Stimulated activated CD8-positive, alpha-beta memory T cell treated with anti-CD3 and anti-CD28 coated beads, Interleukin-4, amount 100 ng/mL, for 1 hour (primary cell): ENCODE measurements at places on chromosomes 5 and 9.

- DNase-seq = no peak
These were observed 107.3 kb upstream of the WWC1 start for GRCh38 chr5:168184103-168184502.

- no peak for DNase-seq
These were observed 547.8 kb downstream of the CCDC171 start for GRCh38 chr9:16100537-16101091.

- no peak for DNase-seq
These were observed 52.6 kb downstream of the PLAC8L1 start for GRCh38 chr5:146052780-146053179.

DNA sequence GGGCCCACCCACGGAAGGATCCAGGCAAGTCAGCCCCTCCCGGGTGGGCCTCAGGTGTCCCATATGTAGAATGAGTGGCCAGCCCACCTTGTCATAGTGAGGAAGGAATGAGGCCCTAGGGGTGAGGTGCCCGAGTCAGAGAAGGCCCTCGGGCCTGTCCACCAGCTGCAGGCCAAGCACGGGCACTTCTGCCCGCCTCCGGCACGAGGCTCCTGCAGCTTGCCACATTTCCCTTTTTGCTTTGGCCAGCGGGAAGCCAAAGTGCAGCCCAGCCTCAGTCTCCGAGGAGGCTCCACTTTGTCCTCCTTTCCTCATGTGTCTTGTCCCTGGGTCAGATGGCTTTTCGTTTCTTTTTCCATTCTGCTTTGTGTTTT lies 72.9 kb downstream of the PSMB7 start:
- no peak for DNase-seq

DNA sequence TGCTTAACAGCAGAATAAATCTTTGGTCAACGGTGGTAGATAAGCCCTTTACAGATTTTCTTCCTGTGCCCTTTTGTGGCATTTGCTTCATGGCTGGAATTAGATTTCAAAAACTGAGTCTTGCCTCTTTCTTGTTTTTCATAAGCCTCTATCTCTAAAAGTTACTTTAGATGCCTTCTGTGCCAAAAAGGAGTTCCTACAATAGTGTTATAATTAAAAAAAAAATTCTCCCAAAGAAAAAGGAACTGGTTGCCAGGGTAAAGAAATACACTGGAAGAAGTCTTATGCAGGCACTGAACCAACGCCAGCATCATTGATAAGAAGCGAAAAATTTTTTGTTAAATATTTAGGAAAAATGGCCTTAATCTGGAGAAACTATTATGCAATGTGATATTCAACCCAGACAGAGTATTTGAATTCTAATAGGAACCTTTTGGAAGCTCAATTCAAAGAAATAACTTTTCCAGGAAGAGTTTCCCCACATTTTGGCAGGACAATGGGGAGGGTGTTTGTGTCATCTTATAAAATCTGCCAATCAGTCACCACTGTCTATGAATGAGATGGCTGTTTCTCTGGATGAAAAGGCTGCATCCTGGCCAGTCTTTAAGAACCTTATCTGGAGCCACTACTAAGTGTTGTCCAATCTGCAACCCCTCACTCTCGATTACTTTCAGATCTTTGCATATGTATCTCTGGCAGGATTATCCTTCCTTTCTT lies 608.1 kb downstream of the PDE4D start:
- DNase-seq = no peak

DNA sequence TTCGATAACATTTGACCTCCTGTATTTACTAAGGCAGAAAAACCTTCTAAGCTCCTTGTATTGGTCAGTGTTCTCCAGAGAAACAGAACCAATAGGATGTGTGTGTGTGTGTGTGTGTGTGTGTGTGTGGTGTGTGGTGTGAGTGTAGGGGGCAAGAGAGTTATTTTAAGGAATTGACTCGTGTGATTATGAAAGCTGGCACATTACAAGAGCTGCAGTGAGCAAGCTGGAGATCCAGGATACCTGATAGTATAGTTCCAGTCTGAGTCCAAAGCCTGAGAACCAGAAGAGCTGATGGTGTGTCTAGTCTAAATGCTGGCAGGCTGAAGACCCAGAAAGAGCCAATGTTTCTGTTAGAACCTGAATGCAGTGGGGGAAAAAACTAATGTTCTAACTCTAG lies 21.2 kb upstream of the PIK3R1 start:
- DNase-seq = no peak

DNA sequence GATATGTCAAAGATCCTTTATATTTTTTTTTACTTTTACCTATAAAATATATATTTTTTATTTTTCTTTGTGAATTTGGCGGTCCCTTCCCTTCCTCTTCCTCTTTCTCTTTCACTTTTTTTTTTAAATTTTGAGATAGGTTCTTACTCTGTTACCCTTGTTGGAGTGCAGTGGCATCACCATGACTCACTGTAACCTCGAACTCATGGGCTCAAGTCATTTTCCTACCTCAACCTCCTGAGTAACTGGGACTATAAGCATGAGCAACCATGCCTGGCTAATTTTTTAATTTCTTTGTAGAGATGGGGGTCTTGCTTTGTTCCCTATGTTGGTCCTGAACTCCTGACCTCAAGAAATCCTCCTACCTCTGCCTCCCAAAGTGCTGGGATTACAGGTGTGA lies 258.0 kb upstream of the CLINT1 start:
- no peak for DNase-seq
